ENCODE measurements at places on chromosomes 2 and 18. TPM values are rescaled to one million over a fixed set of nuclear protein-coding genes. Genes with fewer than 3 reads are reported as not detected.

DNA sequence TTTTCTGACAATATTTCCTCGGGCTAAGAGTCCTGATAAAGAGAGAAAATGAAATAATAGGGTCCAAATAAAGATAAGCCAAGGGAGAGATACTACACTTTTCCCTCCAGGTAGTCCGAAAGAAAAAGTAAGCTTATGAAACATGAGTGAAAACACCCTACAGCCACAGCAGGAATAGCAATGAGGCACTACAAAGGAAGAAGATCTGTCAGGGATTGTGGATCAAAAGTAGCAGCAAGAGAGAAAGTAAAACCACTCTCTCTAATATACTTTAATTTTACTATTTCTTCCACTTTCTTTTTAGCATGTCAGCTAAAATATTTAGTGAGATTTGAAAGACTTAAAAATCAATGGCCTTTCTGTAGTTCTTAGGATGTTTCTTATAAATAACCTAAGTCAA, 1601.8 kb downstream of the LRP1B start:
- no peak for DNase-seq

DNA sequence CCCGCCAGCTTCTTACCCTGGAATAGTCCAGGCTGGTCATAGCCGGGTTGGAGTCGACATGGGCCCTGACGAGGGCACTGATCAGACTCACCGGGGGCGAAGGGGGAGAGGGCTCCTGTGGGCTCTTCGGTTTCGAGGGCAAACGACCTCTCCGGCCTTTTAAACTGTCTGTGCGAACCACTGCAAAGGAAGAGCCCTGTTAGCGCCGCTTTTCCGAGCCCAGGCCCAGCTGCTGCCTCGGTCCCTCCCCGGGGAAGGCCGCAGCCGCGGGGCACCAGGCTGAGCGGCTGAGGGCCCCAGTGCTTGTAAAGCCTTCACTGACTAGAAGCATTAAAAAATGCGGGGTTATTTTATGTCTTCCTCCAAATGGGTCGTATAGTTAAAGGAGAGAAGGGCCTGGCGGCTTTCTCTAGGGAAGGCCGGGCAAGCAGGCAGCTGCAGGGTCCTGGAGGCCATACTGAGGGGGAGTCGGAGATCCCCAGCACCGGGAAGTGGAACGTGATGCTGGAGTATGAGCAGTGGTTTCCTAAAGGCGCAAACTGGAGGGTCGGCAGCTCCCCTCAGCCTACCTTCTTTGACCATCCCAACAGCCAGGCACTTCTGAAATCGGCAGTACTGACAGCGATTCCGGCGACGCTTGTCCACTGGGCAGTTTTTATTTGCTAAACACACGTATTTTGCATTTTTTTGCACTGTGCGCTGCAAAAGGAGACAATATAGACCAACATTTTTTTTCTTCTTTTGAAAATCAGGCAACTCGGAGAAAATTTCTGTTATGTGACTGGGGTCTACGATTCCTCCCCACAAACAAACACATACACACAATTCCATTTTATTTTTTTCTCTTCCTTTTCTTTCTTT, 4.5 kb downstream of the NR4A2 start:
- DNase-seq = no peak

GRCh38 chr2:38748943-38749804, 2.0 kb downstream of the SRSF7 start:
- DNase-seq = no peak

DNA sequence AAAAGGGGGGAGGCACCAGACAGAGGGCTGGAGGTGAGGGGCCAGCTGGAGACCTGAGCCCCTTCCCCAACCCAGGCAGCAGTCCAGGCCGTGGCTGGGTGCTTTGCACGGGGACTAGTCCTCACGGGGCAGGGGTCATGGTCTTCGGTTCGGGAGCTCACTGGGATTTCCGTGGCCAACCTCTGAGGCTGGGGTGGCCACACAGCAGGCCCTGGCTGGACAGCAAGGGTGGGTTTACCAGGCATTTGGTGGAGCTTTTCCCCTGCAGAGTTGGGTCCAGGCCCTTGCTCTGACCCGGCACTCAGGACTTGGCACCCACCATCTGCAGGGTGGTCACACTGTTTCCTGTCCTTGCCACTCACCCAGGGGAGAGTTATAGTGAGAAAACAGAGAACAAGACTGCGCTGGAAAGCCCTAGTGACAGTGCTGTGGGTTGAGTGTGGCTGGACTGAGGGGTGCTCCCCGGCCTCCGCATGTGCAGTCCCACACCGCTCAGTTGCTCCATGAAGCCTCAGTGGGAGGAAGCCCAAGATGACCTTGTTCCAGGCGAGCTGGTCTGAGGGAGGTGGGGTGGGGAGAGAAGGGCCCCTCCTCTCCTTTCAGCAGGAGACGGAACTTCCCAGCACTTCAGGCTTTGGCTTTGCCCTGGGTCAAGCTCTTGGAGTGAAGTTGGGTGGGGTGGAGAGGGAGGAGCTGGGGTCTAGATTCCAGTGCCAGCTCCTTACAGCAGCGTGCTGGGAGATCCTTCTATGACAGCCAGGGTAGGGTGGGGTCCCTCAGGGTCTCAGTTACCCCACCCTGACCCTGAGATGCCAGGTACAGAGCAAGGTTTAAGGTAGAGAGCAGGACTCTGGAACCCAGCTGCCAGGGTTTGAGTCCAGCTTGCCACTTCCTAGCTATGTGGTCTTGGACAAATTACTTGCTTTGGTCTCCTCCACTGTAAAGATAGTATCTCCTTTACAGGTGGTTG, 219.8 kb downstream of the DYSF start:
- DNase-seq = no peak

The COL3A1 gene
- total RNA-seq = 72.7 TPM

DNA sequence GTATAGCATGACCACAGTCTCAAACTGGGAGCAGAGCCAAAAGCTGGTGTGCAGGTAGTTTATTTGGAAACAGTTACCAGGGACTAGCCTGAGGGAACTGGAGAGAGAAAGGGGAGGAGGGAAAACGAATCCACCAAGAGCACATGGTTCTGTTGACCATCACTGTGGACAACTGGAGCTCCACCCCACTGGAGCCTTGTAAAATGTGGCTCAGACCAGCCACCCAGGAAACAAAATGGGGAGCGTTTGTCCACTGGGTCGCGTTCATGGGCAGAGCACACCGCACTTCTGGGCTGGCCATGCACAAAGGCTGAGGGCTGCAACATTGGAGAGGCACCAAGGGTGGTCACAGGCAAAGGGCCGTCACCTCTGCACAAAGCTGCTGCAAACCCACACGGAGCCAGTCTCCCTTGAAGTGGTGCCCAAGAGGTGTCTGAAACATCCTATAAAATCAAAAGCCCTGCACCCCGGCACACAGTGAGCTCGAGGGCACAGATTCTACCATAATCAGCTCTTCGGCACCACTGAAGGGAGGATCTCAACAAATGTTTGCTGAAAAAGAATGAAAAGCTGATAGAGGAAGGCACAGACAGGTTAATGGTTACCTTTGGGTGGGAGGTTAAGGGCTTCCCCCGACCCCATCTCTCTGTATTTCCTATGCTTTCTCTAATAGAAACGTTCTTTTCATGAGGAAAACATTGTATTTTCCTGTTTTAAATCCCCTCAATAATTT, 192.9 kb downstream of the INHBB start:
- DNase-seq = no peak

DNA sequence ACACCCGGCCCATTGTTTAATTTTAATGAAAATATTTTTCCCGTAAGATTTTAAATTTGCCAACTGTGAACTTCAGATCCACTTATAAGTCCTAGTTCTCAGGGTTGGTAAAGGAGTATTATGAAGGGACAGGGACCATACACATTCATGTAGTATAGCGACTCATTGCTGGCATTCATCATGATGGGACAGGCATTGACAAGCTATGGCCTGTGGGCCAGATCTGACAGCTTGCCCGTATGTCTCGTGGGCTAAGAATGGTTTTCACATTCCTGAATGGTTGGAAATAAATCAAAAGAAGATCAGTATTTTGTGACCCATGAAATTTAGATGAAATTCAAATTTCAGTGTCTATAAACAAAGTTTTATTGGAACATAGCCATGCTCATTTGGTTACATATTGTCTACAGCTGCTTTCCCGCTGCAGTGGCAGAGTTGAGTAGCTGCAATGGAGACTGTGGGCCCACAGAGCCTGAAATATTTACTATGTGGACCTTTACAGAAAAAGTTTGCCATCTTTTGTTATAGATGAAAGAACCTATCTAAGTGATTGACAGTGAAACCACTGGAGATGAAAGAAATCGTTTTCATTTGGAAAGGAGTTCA, 4.1 kb downstream of the RAPGEF4 start:
- no peak for DNase-seq

GRCh38 chr2:218166791-218167190, at the start of gene CXCR1:
TSS of gene CXCR1 (minus strand) at chr2:218166962. CDS start at chr2:218165211, 1,751 bp downstream.
- no peak for DNase-seq

GRCh38 chr2:13686262-13686661, 946.3 kb upstream of the LRATD1 start:
- no peak for DNase-seq

- DNase-seq = no peak
Measured at GRCh38 chr2:137865954-137866540, 98.2 kb upstream of the HNMT start.

GRCh38 chr2:149075853-149076252, 37.4 kb downstream of the LYPD6B start:
- DNase-seq = no peak

The CFC1 gene
- not detected for total RNA-seq

DNA sequence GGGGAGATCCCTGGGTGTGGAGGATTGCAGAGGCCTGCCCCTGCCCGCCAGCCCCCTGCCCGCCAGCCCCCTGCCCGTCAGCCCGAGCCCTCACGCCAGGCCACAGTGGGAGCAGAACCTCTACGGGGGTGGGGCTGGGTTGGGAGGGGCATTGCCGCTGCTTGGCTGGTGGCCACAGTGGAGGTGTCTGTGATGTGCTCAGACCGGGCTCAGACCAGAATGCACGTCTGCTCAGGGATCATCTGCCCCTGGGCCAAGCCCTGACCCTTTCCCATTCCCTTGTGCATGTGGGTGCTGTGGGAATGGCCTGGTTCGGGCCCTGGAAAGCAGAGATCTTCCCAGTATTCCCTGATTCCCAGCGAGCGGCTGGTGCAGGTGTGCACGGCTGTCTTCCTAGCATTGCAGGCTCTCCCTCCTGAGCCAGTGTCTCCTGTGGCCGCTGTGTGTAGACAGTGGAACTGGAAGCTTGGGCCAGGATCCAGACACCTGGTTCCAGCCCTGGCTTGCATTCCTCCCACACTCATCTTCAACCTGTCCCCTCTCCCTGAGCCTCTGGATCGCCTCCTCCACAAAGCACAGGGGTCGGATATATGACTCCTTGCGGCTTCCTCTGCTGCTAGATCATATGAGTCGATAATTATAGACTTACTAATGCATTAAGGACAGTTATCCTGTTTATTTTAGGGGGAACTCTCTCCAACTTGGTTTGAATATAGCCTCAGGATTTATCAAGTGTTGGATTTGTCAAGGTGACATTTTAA, 161.6 kb downstream of the LDLRAD4 start:
- DNase-seq = no peak

DNA sequence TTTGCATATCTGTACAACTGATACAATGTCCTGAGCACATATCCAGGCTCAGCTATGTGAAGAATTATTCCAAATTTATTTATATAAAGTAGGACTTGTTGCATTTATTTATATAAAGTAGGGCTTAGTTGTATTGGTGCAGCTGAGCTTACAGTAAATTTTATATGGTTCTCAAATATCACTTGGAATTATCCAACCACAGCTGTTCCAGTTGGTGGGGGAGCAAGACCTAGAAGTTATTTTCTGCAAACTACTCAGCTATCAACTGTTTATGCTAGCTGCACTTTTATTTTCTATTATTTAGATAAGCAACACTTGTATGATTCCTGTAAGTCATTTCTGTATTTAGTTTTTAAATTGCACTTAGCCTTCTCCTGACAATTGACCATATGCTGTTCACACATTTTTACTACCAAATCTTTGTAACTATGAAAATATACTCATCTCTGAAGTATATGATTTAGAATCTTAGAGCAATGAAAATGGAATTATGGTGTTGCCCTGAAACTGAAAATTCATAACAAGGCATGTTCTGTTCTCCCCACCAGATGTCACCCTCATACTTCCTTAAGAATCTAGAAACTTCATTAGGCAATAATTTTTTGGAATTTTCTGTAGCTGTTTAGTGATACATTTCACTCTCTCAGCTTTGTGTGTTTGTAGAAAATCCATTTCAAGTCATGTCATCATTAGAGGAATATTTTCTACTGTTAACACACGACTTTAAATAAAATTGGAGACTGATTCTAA, 157.0 kb upstream of the CBLN2 start:
- DNase-seq = no peak

The CGREF1 gene
- total RNA-seq = 0.84 TPM

The ANO7 gene
- 0.81 TPM for total RNA-seq

DNA sequence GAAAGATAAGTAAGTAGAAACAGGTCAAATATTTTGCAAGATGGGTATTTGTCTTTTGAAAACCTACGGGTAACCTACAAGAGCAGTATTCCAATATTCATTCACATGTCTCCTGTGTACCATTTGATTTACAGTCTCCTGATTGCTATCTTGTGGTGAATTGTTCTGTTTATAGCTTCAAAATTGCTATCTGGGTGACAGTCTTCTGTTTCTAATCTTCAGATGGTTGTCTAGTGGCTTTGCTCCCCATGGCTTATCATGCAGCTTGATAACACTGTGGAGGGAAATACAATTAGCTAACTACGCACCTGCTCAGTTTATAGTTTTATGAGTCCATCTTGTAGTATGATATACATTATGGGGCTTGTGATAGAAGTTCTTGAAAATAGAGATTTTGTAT, 816.8 kb downstream of the CPS1 start:
- DNase-seq = no peak

The CNRIP1 gene
- 12.5 TPM for total RNA-seq

The CDCA7 gene
- 1.5 TPM for total RNA-seq

The SLC5A7 gene
- 0.11 TPM for total RNA-seq

GRCh38 chr18:35589546-35589945, 8.0 kb downstream of the GALNT1 start:
- DNase-seq = no peak

DNA sequence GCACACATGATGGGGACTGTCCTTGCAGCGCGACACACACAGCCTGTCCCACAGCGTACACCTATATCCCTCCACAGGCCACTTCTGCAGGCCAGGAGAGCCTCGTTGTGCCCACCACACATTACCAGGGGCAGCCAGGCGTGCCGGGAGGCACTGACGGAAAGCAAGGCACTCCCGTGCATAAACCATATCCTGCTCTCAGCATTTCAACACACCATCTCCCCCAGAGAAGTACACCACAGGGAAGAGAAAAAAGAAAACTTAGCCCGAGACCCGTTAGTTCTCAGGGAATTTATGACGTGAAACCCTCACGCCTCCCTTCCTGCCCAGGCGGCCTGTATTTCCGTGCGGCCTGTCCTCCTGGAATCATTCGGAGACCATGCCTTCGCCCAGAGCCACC, 24.6 kb upstream of the SALL3 start:
- DNase-seq = no peak

The CCDC85A gene
- total RNA-seq = 5.3 TPM

- DNase-seq = no peak
Measured at GRCh38 chr2:86275962-86276361, 61.5 kb downstream of the REEP1 start.

DNA sequence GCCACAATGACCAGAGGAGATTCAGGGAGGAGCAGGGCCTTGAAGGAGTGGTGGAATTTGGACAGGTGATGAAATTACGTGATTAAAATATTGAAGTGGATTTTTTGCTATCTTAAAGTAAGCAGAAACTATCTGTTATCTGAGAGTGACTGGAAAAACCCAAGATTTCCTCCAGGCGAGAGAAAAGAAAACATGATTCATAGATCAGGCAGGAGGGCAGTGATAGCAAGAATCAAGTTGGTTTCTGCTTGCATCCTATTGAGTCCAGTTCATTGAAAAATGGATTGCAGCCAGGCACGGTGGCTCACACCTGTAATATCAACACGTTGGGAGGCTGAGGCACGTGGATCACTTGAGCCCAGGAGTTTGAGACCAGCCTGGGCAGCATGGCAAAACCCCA, 127.8 kb downstream of the NXPH2 start:
- DNase-seq = no peak

All from Right ventricle myocardium inferior (tissue), 1 donor.